ENCODE measurements at places on chromosomes 5 and 9.

DNA sequence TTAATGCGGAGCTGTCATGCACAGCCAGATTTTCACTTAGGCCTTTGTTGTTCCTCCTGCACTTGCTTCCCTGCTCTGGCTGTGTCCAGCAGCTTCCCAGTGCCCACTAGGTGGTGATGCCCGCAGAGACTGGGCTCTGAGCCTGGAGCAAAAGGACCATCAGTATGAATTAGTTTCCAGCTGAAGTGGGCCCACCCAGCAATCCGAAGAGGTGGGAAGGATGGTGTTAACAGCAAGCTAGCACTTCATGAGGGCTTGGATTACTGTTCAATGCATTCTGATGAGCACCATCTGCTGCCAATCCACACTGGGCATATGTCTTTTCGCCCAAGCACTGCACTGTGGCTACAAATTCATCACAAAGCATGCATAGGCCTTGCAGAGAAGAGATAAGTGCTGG lies 459.1 kb downstream of the SPOCK1 start:
- no peak for DNase-seq

DNA sequence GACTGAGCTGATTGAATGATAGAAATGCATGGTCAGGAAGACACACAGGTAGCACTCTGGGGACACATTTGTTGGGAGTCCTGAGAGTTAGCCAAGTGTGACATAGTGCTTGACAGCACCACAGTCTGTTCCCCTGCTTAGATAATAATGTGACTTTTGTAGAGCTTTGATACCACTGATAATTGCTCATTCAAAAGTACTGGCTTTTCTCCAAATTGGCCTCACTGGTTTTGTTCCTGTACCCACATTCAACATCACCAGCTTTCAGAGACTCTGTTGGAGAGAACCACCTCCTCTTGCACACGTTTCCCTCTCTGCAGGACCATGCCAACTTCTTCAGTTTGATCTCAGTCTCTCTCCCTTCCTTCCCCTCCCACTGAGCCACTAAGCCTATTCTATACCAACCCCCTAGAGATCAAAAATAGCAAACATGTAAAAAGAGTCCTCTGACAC lies 52.5 kb upstream of the IL7R start:
- DNase-seq: peak; percentile 6

GRCh38 chr5:160970605-160971191 lies 118.7 kb upstream of the ATP10B start:
- no peak for DNase-seq

- peak; percentile 80 for DNase-seq
Measured at GRCh38 chr9:32552172-32552872, at the start of the genes SMIM27 and TOPORS. SMIM27 (plus strand) TSS chr9:32552327; CDS start chr9:32552435, 108 bp downstream. TOPORS (minus strand) TSS chr9:32552586; CDS start chr9:32552436, 150 bp downstream.

DNA sequence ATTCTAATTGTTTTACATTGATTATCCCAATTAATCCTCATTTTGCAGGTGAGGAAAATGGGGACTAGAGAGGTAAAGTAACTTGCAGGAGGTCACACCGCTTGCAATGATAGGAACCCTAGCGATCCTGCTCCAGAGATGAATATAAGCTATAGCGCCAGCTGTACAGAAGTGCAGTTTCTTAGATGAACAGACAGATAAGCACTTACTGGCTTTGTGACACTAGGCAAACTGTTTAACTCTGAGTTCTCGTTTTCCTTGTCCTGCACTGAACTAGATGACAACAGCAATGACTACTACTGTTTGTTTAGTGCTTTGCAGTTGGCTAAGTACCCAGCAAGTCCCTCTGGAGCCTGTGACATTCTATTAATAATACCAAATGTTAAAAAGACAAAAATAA lies 11.1 kb downstream of the LHX6 start:
- no peak for DNase-seq

- DNase-seq: no peak
Measured at GRCh38 chr9:33884856-33885701, 68.1 kb downstream of the UBE2R2 start.

- no peak for DNase-seq
Measured at GRCh38 chr5:172038167-172038566, 31.7 kb upstream of the FBXW11 start.

GRCh38 chr9:100540327-100540726 lies 37.6 kb upstream of the CAVIN4 start:
- no peak for DNase-seq

GRCh38 chr9:92064711-92065110 lies 50.5 kb downstream of the SPTLC1 start:
- no peak for DNase-seq

DNA sequence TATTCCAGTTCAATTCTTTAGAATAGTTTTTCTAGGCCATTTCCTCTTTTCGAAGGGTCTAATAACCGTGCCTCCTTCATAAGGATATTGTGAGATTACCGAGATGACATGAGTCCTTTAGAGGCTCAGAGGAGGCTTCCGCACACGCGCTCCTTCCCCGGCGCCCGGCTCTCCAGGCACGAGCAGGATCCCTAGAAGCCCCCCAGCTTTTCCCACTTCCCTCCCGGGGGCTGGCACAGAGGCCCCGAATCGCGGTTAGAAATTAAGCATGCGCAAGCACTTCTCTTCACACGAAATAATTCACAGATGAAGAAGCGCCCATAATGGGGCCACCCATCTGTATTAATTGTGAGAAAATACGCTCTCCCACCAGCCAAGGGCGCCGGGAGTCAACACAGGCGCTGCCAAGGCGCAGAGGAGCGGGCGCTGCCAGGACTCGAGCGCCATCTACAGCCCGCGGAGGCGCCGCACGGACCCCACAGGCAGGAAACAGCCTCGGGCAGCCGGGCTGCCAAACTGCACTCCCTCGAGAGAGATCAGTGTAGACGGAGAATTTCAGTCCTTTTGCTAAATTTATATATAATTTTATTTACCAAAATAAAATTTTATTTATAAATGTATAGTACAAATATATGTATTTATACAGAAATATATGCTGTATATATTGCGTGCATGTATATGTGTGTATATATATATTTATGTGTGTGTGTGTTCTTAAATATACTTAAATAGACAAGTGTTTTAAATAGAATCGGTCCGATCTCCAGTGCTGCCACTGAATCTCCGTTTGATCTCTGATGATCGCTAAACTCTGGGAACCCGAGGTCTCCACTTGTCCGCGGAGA lies 258.1 kb upstream of the NFIL3 start:
- DNase-seq: peak; percentile 71

DNA sequence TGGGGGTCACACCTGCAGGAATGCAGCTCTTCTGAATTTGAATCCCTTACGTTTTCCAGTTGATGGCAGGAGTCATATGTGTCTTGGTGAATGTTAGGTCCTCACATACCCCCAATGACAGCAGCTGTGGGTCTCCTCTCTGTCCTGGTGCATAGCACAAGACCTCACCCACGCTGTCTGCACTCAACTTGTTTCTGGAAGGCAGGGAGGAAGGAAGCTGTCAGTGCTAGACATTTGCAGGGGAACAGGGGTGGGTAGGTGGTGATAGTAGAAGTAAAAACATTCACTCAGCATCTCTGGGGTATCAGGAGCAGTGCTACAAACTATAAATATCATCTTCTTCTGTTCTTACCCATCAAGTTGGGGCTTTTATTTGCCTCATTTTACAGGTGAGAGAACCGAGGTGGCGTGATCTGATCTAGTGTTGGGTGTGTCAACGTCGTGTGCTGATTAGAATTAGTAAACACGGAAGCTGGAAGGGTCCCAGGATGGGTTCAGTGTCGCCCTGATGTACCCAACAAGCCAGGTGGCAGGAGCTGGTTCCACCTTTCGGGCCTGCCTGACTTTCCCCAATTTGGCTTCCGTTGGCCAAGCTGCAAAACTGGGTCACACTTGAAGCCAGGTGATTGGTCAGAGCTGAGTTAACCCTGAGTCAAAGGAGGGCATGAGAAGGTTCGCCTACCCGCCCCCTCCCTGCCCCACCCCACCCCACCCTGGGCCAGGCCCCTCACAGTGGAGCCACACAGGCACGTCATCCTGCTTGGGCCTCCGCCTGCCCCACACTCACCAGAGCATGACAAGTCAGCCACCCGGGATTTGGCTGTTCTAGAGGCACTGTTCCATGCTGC lies 15.8 kb downstream of the ERGIC1 start:
- DNase-seq: no peak

- DNase-seq: no peak
Measured at GRCh38 chr9:103533318-103533717, 538.2 kb downstream of the CYLC2 start.

GRCh38 chr5:149765932-149766331 lies 35.8 kb downstream of the PPARGC1B start:
- no peak for DNase-seq

GRCh38 chr5:142908659-142909058 lies 138.5 kb downstream of the ARHGAP26 start:
- no peak for DNase-seq

GRCh38 chr9:70127540-70128416 lies 84.1 kb downstream of the MAMDC2 start:
- DNase-seq: no peak

GRCh38 chr9:97761879-97762278 lies 64.7 kb upstream of the XPA start:
- no peak for DNase-seq

GRCh38 chr5:173671121-173671949 lies 54.9 kb upstream of the BOD1 start:
- DNase-seq: peak; percentile 80

- DNase-seq: no peak
Measured at GRCh38 chr5:145906401-145906800, 30.0 kb upstream of the SH3RF2 start.

DNA sequence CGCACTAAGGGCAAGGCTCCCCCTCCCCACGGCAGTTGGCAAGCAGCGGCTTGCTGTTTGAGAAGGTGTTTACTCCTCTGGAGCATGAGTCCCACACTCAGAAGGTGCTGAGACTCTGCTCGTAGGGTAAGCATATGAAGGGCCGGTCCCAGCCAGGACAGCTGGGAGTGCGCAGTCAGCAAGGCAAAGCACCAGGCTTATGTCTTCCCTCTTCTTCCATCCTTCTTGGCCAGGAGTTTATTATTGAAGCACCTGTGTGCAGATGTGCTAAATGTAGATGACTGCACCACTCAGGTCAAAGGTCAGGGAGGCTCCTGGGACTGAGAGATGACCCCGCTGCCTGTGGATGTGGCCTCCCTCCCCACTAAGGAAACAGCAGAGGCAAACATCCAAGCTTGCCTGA lies 27.0 kb upstream of the CDKN2AIPNL start:
- no peak for DNase-seq

DNA sequence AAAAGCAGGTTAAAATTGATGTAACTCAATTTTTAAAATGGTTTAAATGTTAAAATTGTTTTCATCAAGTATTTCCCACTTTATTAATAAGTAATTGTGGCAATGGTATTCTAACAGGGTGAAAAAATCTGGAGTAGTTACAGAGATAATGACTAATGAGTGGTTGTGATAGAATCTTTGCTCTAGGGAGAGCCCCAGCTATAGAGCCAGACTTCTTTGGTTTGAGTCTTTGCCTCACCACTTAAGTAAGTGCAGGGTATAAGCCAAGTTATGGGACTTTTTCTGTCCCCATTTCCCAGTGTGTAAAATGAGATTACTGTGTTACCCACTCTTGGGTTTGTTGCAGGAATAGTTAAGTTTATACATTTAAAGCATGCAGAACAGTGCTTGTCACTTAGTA lies 158.1 kb downstream of the FER start:
- DNase-seq: no peak

DNA sequence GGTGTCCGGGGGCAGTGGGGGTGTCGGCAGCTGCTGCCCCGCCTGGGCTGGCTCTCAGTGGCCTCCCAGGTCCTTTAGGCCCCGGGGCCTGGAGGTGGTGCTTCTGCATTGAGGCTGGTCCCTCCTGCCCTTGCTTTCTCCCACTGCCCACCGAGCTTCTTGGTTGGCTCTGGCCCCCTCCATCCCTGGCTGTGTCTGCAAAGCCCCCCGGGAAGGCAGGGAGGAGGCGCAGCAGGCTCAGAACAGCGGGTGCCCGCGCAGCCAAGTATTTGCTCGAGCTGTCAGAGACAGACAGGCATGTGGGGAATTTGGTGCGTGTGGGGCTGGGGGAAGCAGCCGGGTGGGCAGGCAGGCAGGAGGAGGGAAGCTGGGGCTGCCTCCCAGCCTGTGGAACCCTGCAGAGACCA lies 11.5 kb downstream of the CXXC5 start:
- DNase-seq: no peak

- no peak for DNase-seq
Measured at GRCh38 chr9:93860694-93861658, 94.2 kb downstream of the BARX1 start.

DNA sequence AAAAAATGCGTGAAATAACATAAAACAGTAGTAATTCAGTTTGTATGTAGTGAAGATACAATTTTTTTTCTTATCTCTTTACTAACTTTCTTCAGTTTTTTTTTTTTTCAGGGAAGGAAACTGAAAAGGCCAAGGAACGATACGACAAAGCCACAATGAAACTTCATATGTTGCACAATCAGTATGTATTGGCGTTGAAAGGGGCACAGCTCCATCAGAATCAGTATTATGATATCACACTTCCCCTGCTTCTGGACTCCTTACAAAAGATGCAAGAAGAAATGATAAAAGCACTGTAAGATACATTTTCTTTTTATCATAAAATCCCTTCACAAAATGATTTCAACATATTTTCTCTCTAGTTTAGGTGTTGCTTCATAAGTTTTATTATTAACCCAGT lies 120.0 kb downstream of the FER start:
- no peak for DNase-seq

GRCh38 chr9:136740971-136741882 lies 1.5 kb downstream of the LCN10 start:
- DNase-seq: no peak

DNA sequence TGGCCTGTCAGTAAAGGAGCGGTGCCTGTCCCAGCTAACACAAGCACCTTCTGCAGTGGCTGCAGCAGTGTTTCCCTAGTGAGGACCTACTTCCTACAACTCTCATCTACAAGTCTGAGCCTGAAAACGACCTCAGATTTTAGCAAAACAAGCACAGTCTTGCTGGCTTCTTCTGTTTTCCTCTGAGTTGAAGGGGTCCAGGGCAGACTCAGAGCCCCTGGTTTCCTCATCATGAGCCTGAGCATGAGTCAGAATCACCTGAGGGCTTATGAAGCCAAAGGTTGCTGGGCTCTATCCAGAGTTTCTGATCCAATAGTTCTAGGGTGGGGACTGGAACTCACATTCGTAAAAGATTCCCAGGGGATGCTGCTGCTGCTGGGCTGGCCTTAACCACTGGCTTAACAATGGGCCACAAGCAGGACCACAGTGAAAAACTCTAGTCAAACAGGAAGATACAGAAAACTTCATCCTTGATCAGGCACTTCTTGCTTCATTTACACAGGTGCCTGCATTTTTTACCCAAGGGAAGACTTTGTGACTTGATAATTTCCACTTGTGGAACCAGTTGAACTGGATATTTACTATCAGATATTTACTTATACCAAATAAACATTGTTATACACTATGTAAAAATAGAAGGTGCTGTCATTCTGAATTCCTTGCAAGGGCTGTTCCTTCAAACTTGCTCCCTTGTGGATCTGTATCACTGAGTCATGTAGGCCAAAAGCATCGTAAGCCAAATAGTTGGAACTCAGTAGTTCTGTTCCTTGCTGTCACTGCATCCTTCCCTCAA lies 4.3 kb upstream of the ACER2 start:
- no peak for DNase-seq

DNA sequence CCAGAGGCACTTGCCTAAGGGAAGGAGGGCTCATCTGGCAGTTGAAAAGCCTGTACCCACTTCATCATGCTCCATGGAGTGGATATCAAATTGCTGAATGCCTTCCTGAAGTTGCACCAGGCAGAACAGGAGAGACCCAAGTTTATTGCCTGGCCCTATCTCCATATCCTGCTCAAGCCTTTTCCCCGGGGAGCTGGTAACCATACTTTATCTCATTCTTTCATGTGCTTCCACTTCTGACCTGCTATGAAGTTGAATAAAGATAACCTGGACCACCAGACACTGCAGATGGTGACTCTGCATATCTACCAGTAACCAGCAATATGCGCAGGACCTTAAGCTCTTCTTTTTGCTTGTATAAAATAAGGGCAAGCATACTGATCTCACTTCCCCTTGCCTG lies 1397.5 kb upstream of the CDH6 start:
- DNase-seq: no peak
